ENCODE measurements at places on chromosomes 16 and 17. TPM values are rescaled to one million over a fixed set of nuclear protein-coding genes. Genes with fewer than 3 reads are reported as not detected.

Gene IRX3
- total RNA-seq = 2.8 TPM

DNA sequence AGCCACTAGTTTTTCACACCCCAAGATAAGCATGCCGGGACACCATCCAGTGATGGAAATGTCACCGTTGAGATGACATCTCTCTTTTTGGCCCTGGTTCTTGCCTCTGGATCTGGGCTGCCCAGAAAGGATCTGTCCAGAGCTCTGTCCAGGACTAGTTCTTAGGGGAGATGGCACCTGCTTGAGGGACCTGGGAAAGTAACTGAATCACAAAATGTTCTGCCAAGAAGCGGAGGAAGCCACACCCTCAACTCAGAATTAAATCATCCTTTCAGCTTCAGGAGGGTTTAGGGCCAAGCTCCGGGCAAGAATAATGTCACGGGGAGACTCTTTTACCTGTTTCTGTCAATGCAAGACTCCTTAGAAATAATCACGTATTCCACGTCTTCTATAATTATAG, 248.6 kb downstream of the MAF start:
- no peak for DNase-seq

GRCh38 chr17:14209215-14209614, 27.4 kb downstream of the CDRT15 start:
- DNase-seq = no peak

Gene MVD
- total RNA-seq = 98.8 TPM

Gene ANKS3
- total RNA-seq = 19.5 TPM

Gene RCVRN
- not detected for total RNA-seq

Gene HSD17B2
- 0.04 TPM for total RNA-seq

- DNase-seq = no peak
Measured at GRCh38 chr16:62657116-62657515, 620.9 kb upstream of the CDH8 start.

- no peak for DNase-seq
Measured at GRCh38 chr16:75192606-75193264, 14.2 kb downstream of the CTRB2 start.

GRCh38 chr17:72307836-72308235, 187.0 kb downstream of the SOX9 start:
- DNase-seq = no peak

DNA sequence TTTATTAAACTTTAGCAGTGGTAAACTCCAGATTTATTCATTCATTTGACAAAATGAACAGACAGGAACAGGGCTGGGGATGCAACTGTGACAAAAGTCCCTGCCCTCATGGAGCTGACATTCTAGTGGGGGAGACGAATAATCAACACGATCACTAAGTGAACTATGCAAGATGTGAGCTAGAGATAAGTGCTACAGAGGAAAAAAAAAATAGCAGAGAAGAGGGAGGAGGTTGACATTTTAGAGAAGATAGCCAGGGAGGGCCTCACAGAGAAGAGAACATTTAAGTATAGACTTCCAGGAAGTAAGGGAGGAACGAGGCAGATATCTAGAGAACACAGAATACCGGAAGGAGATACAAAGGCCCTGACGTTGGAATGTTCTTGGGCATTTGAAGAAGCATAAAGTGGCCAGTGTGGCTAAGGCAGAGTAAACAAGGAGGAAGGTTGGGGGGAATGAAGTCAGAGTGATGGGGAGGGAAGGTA, 17.9 kb upstream of the AP1G1 start:
- DNase-seq = no peak

GRCh38 chr16:57310801-57311200, 26.3 kb upstream of the PLLP start:
- no peak for DNase-seq

GRCh38 chr16:87002717-87003413, 314.3 kb downstream of the C16orf95 start:
- no peak for DNase-seq

DNA sequence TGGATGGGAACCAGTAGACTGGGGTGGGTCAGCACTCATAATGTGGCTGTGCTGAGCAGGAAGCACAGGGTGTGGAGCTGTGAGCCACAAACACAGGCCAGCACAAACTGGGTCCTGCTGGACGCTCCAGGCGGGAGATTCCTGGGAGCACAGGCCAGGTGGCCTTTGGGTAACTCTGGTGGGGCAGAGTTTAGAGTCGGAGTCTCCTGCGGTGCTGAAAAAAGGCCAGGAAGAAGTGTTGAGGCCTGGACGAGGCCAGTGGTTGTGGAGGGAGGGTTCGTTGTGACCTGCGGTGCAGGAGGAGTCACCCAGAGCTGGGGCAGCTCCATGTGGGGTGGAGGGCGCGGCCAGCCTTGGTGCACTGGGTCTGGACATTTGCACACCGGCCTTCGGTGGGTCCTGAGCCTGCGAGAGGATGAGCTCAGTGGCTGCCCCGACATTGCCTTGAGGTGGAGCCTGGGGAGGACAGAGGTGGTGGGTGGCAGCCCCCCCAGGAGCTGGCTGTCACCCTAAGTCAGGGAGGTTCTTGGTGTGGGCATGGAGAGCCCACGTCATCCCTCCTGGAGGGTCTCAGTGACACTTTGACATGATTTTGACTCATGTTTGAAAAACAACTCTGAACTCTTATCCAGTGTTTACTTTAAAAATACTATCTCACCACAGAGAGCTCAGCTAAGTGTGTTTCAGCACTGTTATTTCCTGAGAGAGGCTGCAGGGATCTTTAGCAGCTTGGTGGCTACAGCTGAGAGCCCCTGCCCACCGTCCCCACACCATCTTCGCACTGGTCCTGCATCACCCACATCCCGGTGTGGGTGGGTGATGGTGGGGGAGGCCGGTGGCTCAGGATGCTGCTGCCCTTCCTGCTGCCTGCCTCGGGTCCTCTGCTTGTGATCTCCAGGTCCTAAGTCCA, 98.7 kb downstream of the NPIPB11 start:
- no peak for DNase-seq

All from H7 (cell line).